ENCODE measurements at places on chromosomes 1 and 21.

GRCh38 chr1:165903672-165904071 lies 76.3 kb downstream of the UCK2 start:
- DNase-seq, result no peak

DNA sequence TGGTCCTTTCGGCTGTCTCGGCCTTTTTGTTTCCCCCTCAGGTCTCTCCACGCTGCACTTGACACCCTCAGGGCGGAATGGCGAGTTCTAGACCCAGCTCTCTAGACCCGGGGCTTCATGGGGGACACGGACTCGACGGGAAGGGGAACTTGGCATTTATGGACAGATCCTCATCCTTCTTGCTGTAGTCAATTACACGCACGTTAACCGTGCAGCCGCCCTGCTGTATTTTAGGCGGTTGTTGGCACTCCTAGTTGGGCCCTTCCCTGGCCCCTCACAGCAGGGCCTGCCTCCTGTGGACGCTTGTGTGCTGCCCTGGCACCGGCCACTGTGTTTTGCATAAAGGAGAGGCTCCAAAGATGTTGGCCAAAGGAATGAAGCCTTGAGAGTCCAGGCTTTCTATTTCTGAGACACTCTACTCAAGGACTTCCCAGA lies 558 bp upstream of the BTG3 start:
- no peak for DNase-seq

DNA sequence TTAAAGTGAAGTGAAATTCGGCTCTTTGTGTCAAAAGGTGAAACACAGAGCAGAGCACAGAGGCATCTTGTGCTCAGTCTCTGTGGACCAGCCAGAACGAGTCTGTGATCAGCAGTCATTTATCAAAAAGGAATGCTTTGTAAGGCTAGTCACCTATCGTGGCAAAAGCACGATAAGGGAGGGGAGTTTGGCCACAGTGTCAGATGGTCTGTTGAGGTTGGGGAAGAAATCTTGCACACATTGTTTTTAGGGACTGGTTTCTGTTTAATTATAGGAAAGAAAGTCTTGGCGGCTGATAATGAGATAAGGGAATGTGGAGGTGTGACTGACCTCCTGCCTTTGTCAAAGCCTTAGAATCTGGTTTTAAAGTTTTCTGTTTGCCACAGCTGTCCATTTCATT lies 58.2 kb upstream of the KIAA1614 start:
- no peak for DNase-seq

DNA sequence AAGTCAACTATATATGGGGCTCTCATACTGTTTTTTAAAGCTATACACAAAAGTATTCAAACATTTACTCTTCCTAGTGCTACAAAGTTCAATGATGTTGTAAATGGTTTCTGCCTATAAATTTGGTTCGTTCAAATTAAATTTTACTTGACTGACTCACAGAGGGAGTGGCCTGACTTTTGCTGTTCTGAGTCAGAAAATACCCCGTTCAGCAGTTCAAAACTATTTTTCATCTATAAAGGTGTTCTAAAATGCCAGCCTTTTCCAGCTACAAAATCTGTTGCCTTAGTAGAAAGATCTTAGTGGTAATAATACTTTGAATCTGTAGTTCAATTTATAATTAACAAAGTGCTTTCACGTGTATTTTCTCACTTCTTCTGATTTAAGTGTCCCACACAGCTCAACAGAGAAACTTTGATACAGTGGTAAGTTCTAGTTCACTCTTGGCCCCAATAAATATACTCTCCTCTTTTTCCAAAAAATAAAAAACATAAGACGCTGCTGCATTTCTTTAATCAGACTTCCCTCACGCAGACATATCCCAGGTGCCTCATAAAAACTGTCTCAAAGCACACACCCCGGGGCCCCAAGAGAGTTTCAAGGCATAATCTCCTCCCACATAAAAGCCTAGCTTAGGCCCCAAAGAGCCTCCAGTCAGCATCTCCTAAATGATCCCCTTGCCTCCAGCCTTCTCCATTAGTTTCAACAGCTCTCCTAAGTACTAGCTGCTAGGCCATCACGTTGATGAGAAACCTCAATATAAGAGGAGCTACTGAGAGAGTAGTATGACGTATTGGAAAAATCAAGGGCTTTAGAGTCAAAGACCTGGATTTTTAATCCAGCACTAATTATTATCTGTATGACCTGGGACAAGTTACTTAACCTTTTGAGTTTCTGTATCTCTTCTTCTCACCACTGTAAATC lies 3.2 kb downstream of the PTP4A2 start:
- peak; percentile 52 for DNase-seq

DNA sequence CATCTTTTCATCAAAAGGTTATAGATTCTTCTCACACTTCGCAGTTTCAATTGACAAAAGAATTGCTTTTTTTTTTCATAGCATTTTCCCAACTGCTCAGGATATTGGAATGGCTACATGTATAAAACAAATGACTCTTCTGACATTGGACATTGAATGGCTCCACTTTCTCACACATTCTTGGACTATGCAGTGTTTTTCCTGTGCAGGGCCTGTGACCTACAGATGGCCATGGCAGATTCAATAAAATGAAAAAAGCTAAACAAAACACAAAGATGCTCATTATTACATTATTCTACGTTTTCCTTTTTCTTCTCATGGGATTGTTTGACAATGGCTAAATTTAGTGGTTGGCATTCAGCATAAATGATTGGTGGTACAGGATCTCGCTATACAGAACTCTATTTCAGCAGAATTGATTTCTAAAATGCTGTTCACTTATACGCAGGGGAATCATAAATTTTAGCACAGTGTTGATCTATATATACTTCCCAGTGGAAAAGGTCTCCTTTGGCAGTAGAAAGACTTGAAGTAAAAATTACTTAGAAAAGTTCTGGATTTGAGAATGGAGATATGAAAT lies 115.6 kb upstream of the ADAMTS5 start:
- no peak for DNase-seq

- peak; percentile 79 for DNase-seq
These were observed 15.7 kb downstream of the MATN1 start for GRCh38 chr1:30707412-30708360.

DNA sequence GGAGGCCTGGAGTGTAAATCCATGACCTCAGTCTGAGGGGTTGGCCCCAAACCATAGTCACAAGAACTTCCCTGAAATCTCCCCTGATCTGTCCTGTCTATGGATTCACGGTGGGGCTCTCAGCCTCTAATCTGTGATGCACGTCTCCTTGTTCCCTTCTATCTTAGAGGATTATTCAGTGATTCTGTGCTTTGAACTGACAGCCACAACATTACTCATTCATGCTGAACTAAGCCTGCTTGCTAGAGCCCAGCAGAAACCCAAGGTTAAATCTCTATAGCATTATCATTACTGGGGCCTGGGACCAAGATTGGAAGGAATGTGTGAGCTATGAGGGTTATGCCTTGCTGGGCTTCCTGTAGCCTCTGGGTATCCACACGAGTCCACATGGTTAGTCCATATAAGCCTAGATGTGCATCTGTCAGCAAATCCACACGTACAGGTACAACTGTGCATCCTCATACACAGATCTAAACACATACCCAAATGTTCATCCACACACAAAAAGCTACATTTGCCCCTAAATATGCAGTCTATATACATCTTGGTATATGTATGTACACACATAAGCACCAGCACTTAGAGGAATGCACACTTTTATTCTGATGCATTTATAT lies 22.4 kb upstream of the MAGOH start:
- DNase-seq, result no peak

DNA sequence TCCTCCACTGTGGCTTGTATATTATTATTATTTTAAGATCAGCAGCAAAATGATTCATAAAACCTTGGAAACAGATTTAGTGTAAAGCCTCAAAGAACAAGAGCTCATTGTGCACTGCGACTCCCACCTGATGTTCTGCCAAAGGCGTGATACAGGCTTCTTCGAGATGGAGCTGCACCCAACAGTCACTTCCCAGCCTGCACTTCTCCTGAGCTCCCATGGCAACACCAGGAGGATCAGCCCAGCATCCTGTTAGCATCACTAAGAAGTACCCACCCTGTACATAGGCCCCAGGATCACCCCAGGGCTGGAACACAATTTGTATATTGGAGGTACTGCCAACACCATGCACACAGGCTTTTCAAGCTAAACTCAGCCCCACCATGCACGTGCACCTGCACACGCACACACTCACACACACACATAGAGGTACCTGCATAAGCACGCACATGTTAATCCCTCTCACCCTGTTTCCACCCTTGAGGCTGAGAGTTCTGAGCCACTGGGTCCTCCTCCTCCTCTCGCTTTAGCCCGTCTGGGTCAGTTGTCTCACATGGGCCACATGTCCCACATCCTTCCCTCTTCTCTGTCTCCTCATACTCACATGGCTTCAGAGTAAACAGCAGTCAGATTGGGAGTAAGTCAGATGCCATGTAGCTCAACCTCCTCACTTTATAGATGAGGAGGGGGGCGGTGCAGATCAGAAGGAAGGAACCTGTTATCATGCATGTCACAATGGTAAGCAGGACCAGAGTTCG lies 281.9 kb upstream of the POU3F1 start:
- DNase-seq, result no peak

- DNase-seq, result no peak
These were observed 643.9 kb upstream of the CAMK1G start for GRCh38 chr1:208939537-208940085.

- no peak for DNase-seq
These were observed 57.5 kb upstream of the IFFO2 start for GRCh38 chr1:19013826-19014548.

DNA sequence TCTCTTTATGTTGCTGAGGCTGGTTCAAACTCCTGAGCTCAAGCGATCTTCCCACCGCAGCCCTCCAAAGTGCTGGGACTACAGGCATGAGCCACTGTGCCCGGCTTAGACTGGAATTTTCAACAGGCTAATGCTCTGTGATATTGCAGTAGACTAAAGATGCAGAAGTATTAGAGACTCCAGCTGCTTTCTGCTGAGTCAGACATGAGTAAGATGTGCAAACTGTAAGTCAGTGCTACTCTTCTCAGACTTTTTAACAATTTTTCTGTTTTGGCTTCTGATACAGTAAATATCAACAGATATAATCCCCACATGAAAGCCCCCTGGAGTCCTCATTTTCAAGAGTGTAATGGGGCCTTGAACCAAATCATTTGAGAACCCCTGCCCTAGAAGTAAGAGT lies 29.3 kb upstream of the NLRP3 start:
- no peak for DNase-seq

- peak; percentile 46 for DNase-seq
These were observed 1.3 kb downstream of the KDM5B start for GRCh38 chr1:202806845-202807450.

- DNase-seq, result peak; percentile 5
These were observed 40.1 kb upstream of the PUM1 start for GRCh38 chr1:31105646-31106045.

All from stimulated activated CD4-positive, alpha-beta T cell treated with anti-CD3 and anti-CD28 coated beads, Interleukin-15, amount 100 ng/mL, for 24 hours (primary cell).